ENCODE measurements at places on chromosomes 5 and 9.

GRCh38 chr9:18297056-18297841 is 176.7 kb upstream of the ADAMTSL1 start:
- peak; percentile 83 for ATAC-seq

- no peak for ATAC-seq
Measured at GRCh38 chr5:34854459-34855174, 15.7 kb downstream of the TTC23L start.

DNA sequence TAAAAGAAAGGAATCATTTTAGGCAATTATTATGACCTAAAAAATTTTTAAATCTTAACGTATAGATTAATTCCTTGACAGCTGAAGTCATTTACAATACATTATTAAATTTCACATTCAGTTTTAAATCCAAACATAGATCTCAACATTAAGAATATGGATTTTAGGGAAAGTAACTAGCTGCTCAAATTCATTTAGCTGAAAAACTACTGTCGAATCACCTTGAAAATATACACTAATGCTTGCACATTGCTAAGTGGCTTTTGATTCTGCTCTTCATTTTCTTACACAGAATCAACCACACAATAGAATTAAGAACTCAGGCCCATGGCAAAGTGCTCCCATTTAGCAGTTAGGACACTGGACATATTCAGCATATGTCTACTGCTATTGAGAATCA is 454.2 kb downstream of the RAB3C start:
- ATAC-seq, result no peak

DNA sequence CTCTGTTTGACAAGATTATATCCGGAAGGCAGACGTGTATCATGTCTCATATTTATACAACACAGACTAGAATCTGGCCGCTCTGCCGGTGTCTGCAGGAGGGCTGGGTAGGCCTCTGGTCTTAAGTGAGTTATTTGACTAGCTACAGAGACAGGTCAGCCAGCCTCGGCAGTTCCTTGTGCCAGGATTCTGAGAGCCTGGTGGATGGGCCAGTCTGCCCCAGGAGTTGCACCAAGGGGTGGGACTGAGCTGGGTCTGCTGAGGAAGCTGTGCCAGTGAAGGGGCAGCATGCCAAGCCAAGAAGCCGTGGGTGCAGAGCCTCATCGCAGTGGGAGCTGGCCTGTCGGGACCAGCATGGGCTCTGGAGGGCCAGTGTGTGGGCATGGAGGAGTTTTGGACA is 7.1 kb downstream of the SNX18 start:
- peak; percentile 39 for ATAC-seq

GRCh38 chr5:66713998-66714397 is 117.8 kb downstream of the MAST4 start:
- ATAC-seq, result no peak

DNA sequence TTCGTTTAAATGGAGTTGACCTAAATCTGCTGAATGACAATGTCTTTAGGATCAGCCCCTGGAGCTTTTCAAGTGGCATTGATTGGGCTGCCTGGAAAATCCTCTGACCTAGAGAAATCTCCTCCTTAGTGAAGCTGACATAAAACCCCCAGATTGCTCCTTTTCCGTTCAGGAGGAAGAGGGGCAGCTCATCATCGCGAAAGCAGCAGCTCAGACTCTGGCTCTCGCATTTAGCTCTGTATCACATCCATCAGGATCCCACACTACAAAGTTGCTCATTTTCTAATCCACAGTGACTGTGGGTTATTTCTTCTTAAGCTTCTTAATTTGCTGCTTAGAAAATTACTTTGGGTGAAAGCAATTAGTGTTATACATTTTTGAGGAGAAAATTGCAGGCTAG is 373.7 kb downstream of the ENC1 start:
- ATAC-seq, result no peak

Data from SK-N-SH treated with all-trans-retinoic acid at 6 μM for 48 hours (cell line).